ENCODE measurements at places on chromosomes 7 and 10. TPM values are rescaled to one million over a fixed set of nuclear protein-coding genes. Genes with fewer than 3 reads are reported as not detected.

DNA sequence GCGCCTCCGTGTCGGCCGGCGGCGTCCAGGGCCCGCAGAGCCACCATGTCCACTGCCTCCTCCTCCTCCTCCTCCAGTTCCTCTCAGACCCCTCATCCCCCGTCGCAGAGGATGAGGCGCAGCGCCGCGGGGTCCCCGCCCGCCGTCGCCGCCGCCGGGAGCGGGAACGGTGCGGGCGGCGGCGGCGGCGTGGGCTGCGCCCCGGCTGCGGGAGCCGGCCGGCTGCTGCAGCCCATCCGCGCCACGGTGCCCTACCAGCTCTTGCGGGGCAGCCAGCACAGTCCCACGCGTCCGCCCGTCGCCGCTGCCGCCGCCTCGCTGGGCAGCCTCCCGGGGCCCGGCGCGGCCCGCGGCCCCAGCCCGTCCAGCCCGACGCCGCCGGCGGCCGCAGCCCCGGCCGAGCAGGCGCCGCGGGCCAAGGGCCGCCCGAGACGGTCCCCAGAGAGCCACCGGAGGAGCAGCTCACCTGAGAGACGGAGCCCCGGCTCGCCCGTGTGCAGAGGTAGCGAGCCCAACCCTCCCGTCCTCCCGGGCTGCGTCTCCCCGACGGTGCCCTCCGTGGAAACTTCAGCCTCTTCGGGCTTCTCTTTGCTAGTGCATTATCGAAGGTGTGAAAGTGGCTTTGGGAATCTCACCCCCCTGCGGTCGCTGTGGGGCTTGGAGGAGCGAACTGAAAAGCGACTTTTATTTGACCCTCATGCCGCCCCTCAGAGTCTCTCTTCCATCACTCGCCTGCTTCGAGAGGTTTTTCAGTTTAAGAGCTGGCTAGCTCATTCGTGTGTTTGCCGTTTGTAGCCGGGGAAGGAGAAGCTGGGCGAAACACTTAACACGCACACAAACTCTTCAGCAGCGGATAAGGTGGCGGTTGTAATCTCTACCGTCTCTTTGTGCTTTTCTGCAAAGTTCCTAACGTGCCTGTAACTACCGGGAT is 975 bp downstream of the GLCCI1 start:
- peak overlapping the region; percentile 86 for H3K4me3 ChIP-seq
- no peaks in the 10 kb centered on the region for H3K36me3 ChIP-seq

DNA sequence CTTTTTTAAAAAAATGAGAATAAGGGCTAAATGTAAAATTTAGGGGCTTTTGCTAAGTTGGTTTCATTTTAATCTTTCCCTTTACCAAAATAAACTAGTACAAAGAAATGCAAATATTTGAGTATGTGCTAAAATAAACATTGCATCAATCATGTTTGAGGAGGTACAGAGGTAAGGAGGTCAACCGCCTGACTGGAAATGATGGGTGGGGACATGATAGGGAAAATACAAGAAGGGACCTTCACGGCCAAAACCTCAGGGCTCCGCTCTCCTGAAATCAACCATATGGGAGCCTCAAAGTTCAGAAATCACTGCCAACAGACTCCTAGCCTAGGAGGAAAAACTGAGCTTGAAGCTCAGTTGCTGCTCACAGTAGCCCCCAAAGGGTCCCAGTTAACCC is 207.6 kb downstream of the AHR start:
- H3K4me3 ChIP-seq = no peak overlapping the region
- H3K27me3 ChIP-seq = no peaks in the 10 kb centered on the region
- no peak for DNase-seq
- H3K27ac ChIP-seq = no peak overlapping the region

The LIPM gene
- not detected for total RNA-seq

The NFE2L3 gene
- 12.5 TPM for total RNA-seq

- H3K27me3 ChIP-seq = no peaks in the 10 kb centered on the region
- H3K4me3 ChIP-seq = no peak overlapping the region
- no peaks in the 10 kb centered on the region for H3K36me3 ChIP-seq
- H3K27ac ChIP-seq = no peak overlapping the region
Measured at GRCh38 chr10:27440478-27440877, 63.6 kb upstream of the RAB18 start.

GRCh38 chr7:123431075-123431614 is 103.2 kb downstream of the IQUB start:
- H3K36me3 ChIP-seq = no peaks in the 10 kb centered on the region
- no peak for DNase-seq
- H3K27ac ChIP-seq = no peak overlapping the region
- no peaks in the 10 kb centered on the region for H3K4me1 ChIP-seq
- H3K27me3 ChIP-seq = no peaks in the 10 kb centered on the region
- no peak overlapping the region for H3K4me3 ChIP-seq

- peaks cover 30% of the 10 kb centered on the region for H3K4me1 ChIP-seq
- H3K36me3 ChIP-seq = no peaks in the 10 kb centered on the region
- DNase-seq = peak; percentile 55
- H3K27me3 ChIP-seq = no peaks in the 10 kb centered on the region
Measured at GRCh38 chr10:59905066-59905730, 1.2 kb downstream of the CCDC6 start.

- no peaks in the 10 kb centered on the region for H3K4me1 ChIP-seq
- no peak overlapping the region for H3K4me3 ChIP-seq
- H3K36me3 ChIP-seq = peaks cover 63% of the 10 kb centered on the region
- H3K27ac ChIP-seq = no peak overlapping the region
Measured at GRCh38 chr7:6406121-6406520, 41.6 kb downstream of the DAGLB start.

DNA sequence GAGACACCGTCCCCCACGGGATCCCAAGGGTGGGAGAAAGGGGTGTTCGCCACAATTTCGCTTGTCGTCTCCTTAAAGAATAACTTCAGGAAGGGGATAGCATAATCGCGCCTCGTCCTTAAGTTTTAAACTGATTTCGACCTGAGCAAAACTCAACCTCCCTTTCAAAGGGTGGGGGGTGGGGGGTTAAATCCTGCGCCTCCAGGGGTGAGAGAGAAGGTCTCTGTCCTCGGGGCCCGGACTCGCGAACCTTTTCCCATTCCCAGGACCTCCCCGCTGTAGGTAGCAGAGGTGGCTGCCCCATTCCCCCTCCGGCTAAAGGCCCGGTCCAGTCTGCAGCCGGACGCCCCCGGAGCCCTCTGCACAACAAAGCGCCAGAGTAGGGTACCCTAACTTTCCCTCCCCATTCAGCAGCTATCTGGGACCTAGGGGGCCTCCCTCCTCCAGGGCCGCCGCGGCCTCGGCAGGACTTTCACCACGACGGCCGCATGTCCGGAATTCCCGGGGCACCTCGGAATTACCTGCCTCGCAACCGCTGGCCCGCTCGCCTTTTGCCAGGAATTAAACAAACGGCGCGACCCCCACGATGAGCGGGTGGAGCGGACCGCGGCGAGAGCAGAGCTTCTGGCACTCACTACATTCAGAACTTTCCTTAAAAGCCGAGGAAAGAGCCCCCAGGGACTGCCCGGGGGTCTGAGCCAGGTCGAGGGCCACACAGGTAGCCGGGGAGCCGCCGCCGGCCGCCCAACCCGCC is 1.7 kb downstream of the CDK6 start:
- no peaks in the 10 kb centered on the region for H3K4me1 ChIP-seq
- peak overlapping the region; percentile 93 for H3K4me3 ChIP-seq
- peak; percentile 83 for DNase-seq

GRCh38 chr10:53209944-53210611 is 437.5 kb upstream of the MBL2 start:
- no peaks in the 10 kb centered on the region for H3K36me3 ChIP-seq
- no peaks in the 10 kb centered on the region for H3K4me1 ChIP-seq
- H3K27ac ChIP-seq = no peak overlapping the region
- H3K27me3 ChIP-seq = no peaks in the 10 kb centered on the region
- DNase-seq = no peak

The ERVW-1 gene
- not detected for total RNA-seq

- peak; percentile 37 for DNase-seq
- no peaks in the 10 kb centered on the region for H3K4me1 ChIP-seq
- H3K27me3 ChIP-seq = no peaks in the 10 kb centered on the region
- H3K27ac ChIP-seq = no peak overlapping the region
- H3K4me3 ChIP-seq = no peak overlapping the region
- no peaks in the 10 kb centered on the region for H3K36me3 ChIP-seq
Measured at GRCh38 chr7:158362912-158363905, 224.4 kb downstream of the PTPRN2 start.

The NAT16 gene
- not detected for total RNA-seq

The AKR1B15 gene
- not detected for total RNA-seq

DNA sequence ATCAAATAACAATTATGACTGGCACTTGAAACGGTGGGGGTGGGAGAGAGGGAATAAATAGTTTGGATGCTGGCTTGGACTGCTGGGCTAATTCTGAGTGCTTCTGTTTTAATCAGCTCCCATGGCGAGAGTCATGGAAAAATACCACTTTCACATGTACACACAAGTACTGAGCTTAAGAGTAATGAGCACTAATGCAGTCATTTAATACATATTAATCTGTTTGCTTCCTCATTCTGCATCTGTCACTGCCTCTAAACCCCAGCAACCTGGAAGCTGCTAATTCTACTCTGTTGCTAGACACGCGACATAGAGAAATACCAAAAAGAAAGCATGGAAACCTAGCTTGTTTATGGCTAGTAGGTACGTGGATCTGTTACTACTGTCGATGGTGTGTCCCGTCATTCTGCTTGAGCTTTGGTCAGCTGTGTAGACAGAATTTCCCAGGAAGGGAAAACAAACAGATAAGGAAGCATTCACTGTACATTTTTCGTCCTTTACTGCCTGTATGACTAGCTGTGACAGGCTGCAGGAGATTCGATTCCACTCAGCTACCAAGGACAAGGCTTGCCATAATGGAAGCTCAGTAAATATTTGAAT is 238.8 kb downstream of the BAMBI start:
- H3K36me3 ChIP-seq = no peaks in the 10 kb centered on the region
- no peak overlapping the region for H3K4me3 ChIP-seq
- H3K27me3 ChIP-seq = no peaks in the 10 kb centered on the region

GRCh38 chr7:23345601-23346000 is 46.5 kb downstream of the MALSU1 start:
- no peak overlapping the region for H3K4me3 ChIP-seq
- H3K27ac ChIP-seq = no peak overlapping the region
- peaks cover 5% of the 10 kb centered on the region for H3K36me3 ChIP-seq
- no peak for DNase-seq
- no peaks in the 10 kb centered on the region for H3K27me3 ChIP-seq

GRCh38 chr10:78702876-78703275 is 365.9 kb upstream of the ZMIZ1 start:
- H3K4me3 ChIP-seq = no peak overlapping the region
- no peak overlapping the region for H3K27ac ChIP-seq
- no peaks in the 10 kb centered on the region for H3K27me3 ChIP-seq
- no peak for DNase-seq

The NUPR2 gene
- 10.3 TPM for total RNA-seq

Data from kidney (tissue), 22 donors.